ENCODE measurements at places on chromosomes 16 and 17.

DNA sequence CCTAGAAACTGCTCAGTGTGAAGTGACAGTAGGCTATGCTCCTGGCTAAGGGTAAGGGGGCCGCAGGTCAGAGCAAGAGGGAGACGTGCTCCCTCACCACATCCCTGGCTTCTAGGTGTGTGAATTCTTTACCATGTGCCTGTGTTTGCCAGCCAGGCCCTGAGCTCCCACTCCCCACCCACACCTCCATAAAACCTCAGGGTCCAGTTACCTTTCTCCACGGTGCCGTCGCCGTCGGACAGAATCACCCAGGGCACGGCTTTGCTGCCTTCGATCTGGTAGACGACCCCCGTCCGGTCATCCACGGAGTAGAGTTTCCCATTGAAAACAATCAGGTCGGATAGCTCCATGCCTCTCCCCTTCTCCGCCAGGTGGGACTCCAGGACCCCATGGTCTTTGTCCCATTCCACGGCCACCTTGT is 12.8 kb downstream of the CANT1 start:
- no peak for DNase-seq

DNA sequence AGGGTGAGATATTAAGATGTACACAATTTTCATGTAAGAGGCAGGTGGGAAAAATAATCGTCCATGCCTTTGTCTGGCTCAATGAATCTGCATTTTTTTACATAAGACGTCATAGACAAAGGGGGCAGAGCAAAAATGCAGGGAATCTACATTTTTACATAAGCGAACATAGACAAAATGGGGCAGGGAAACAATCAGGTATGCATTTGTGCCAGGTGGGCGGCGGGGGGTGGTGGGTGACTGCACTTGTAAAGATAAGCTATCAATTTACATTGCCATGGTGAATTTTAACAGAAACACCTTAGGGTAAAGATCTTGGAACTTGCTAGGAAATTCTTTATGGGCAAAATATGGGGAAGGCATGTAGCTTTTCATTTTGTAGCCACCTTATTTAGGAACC is 96.3 kb upstream of the CES5A start:
- DNase-seq = no peak

DNA sequence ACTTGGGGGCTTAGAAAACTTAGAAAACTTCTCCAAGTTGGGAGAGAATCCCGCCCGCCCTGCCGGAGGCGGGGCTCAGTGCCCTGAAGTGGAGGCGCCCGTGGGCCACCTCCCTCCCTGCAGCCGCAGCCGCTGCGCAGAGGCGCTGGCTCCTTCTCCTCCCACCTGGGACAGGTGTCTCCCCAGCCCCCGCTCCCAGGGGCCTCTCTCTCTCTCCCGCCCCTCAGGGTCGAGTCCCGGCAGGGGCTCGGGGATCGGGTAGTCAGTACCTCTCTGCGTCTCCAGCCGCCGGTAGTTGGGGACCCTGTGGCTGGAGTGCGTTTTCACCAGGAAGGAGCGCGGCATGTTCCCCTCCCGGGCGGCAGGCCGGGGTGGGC is 257 bp downstream of the SNAI3 start:
- DNase-seq = no peak

DNA sequence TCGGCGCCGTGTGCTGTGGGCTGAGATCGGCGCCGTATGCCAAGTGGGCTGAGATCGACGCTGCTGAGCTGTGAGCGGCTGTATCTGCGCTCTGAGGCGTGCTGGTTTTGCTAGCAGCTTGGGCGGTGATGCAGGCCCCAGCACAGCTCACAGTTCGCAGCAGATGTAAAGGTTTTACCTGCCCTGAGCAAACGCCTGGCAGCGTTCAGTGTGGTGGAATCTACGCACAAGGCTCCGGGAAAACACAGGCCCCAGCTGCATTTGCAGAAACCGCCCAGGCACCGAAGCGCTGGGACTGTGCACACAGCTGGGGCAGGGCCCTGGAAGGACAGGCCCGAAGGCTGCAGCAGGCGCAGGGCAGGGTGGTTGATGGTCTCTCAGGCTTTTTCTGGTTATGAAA is 8.0 kb upstream of the ZNF469 start:
- no peak for DNase-seq

All from NCI-H2227 treated with DMSO at 0.1 percent for 48 hours (cell line).